Activated CD4-positive, alpha-beta T cell treated with anti-CD3 and anti-CD28 coated beads for 36 hours (primary cell): ENCODE measurements at places on chromosomes 2 and 18. TPM values are rescaled to one million over a fixed set of nuclear protein-coding genes. Genes with fewer than 3 reads are reported as not detected.

GRCh38 chr2:175766880-175767279 is 235.2 kb downstream of the LNPK start:
- no peak for DNase-seq

DNA sequence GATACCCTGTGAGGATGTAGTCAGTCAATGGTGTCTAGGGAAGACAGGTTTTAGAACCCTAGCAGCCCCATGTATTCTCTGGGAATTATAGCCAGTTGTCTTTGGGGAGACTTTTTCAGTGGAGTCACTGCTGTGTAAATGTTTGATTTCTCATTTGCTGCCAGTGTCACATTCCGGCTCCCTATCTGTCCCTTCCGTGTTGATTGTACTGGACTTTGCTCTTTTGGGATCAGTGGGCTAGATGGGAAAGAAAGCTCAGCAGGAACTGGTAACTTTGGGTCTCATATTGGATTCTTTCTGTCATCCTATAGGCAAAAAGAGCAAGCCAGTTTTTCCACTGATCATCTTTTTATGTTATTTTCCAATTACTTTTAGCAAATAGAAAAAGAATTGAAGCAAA is 70.1 kb downstream of the GTF3C3 start:
- no peak for DNase-seq

Gene DPP10
- total RNA-seq: not detected

Gene HOXD13
- not detected for total RNA-seq

DNA sequence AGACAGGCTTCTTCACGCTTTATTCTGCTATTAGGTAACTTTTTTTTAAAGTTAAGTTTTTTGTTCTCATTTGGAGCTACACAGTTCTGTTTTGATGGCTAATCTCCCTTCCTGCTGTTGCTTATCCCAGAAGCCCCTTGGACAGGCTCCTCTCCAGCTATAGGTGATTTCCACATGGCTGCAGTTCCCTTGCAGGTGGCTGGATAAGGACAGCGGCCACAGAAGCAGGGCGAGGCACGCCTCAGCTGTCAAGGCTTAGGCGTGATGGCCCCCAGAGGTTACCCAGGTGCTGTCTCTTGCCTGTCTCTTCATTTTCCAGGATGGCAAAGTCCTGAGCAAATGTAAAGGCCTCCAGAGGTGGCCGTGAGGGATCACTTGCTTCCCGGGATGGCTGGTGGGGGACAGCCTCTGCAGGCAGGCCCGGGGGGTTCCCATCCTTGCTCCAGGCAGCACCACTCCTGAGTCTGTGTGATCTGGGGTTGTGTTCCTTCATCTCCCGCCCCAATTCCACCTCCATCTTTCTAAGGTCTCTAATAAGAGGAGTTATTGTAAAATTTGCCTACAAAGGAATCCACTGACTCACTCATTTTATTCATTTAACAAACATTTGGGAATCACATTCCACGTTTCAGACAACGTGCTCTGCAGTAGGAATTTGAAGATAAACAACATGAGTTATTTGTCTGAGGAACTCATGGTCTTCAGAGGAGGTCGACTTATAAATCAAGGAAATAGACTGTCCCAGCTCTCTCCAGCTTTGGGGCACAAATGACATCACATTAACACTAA is 53.4 kb downstream of the NAPG start:
- DNase-seq: no peak

GRCh38 chr2:152396763-152397162 is 61.8 kb downstream of the FMNL2 start:
- no peak for DNase-seq

Gene PPIG
- total RNA-seq: 57.6 TPM

Gene NAT8
- total RNA-seq: not detected

Gene TBR1
- total RNA-seq: 0.04 TPM
